Naive thymus-derived CD8-positive, alpha-beta T cell (primary cell): ENCODE measurements at places on chromosomes 13 and 19. TPM values are rescaled to one million over a fixed set of nuclear protein-coding genes. Genes with fewer than 3 reads are reported as not detected.

Gene CELF5
- 0.23 TPM for total RNA-seq

Gene LGI4
- 1.6 TPM for total RNA-seq

Gene SLAIN1
- 52.7 TPM for total RNA-seq

Gene ZNF471
- 10.8 TPM for total RNA-seq

Gene TMPRSS9
- total RNA-seq = not detected

- H3K27me3 ChIP-seq = no peaks in the 10 kb centered on the region
- no peak overlapping the region for H3K27ac ChIP-seq
- no peak overlapping the region for H3K4me3 ChIP-seq
- no peaks in the 10 kb centered on the region for H3K36me3 ChIP-seq
- no peak for DNase-seq
- no peaks in the 10 kb centered on the region for H3K4me1 ChIP-seq
Measured at GRCh38 chr13:44819245-44819644, 170.0 kb downstream of the NUFIP1 start.

DNA sequence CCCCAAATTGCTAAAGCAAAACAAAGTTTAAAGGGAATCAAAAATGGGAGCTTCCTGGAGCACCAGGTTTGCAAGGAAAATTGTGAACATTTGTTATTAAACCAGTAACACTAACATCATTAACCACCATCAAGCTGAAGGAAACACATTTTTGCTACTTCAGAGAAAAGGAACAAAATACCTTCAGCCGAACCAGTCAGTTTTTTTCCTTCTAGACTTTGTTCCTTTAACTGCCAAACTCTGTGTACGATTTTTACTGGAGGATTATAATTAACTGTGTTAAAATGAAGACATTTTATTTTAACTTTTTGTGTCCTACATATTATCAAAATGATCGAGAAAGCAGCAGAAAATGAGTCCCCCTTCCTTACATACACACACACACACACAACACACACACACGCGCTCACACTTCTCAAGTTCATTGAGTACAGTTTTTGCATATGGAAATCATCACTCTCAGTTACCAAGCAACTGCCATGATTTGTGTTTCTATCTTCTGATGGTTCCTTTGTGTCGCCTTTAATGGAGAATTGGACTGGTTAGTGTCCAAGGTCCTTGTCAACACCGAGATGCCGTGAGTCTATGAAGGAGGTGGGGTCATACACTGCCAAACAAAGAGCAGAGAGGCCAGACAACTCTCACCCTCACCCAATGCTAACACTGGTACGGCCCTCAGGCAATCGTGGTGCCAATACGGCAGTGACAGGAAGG lies 9.8 kb upstream of the SERP2 start:
- DNase-seq = no peak
- no peak overlapping the region for H3K4me3 ChIP-seq
- peaks cover 3% of the 10 kb centered on the region for H3K27me3 ChIP-seq
- no peak overlapping the region for H3K27ac ChIP-seq
- no peaks in the 10 kb centered on the region for H3K36me3 ChIP-seq

DNA sequence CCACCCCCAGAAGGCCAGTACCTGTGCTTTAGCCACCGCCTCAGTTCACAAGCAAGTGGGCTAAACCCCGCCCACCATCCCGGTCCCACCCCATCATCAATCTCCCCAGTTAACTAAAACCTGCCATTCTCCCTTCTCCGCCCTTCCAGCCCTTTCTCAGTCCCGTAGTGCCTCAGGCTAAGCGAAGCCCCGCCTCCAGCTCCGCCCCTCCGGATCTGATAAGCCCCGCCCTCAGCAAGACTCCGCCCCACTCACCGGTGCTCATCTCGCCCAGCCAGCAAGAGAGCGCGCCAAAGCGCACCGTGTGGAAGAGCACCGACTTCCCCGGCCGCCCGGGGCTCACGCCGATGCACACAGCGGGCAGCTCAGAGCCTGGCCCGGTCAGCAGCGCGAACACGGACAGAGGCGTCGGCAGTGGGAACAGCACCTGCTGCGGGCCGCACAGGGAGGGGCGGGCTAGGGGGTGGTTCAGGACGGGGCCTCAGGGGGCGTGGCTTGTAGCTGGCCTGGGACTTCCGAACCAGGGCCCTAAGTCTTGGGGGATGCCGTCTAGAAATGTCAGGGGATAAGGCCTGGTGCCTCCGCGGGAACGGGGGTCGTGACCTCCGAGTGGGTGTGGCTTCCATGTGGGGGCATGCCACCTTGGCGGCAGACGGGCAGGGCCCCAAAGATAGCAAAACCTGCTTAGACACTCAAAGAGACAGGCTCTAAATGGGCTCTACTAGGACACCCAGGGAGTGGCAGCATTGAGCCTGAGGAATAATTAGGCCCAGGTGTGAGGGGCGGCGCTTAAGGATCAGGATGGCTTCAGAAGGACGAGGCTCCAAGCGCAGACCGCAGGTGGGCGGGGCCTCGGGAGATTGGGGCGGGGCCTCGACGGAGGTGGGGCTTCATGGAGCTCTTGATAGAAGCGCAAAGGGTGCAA lies 21.4 kb downstream of the MAP4K1 start:
- peaks cover 72% of the 10 kb centered on the region for H3K36me3 ChIP-seq
- DNase-seq = no peak
- H3K27me3 ChIP-seq = no peaks in the 10 kb centered on the region
- peaks cover 2% of the 10 kb centered on the region for H3K4me1 ChIP-seq

DNA sequence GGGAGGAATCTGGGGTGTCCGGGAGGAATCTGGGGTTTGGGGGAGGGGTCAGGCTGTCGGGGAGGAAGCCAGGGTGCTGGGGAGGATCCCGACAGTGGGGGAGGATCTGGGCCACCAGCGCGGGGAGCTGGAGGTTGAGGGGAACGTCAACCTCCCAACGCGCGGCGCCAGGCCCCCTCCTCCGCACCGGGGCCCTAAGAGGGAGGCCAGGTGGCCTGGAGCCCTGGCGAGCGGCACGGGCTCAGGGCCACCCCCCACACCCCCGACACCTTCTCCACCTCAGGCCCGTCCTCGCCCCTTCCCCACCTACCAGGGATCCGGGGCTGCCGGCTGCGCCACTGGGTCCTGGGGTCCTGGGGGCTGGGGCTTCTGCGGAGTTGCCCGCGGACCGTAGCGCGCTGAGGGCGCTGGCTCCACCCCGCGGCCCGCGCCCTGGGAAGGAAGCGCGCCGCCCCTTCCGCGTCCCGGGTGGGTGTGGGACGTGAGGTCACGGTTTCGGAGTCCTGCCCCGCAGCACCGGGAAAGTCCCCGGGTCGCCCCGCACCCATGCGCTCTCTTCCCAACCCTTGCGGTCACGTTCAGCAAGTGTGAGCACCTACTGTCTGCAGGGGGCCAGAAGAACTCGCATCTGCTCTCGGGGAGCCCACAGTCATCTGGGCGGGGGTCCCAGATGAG lies at the start of gene TICAM1:
Gene TICAM1, minus strand, starts transcription at position 409 of the 675 bp plus-strand sequence. CDS start 13,335 bp downstream, outside the sequence.
- peak; percentile 66 for DNase-seq
- H3K36me3 ChIP-seq = no peaks in the 10 kb centered on the region
- peaks cover 35% of the 10 kb centered on the region for H3K4me1 ChIP-seq
- peak within 1 kb of the TSS; percentile 80 for H3K27ac ChIP-seq
- peak within 1 kb of the TSS; percentile 94 for H3K4me3 ChIP-seq
- no peaks in the 10 kb centered on the region for H3K27me3 ChIP-seq

DNA sequence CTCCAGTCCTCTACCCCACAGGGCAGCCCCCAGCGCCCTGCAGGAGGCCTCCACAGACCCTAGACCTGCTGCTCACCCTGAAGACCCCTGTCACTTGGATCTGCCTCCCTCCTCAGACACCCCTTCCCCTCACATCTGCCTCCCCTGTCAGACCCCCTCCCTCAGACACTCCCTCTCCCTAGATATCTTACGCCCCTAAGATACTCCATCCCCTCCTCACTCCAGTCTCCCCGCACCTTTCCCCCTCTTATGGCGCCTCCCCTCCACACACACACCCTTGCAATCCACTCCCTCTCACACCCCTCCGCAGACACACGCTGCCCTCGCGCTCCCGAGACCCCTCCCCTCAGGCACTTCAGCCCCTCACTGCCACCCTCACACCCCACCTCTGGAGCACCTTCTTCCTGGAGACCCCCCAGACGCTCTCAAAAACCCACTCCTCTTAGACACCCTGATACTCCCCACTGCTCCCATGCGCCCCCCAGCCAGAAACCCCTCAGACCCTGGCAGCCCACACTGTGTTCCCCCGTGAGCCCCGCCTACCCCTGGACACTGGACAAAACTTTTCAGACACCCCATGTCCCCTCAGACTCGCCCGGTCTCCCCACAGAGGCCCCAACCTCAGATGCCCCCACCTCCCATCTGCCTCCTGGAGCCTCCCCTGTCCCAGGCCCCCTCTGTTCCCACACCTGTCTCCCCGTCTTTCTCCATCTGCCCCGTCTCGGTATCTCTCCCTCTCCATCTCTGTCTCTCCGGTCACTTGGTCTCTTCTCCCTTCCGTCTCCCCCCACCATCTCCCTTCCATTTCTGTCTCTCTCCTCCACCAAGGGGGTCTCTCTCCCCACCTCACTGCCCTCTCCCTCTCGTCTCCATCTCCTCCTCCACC lies 14.5 kb downstream of the ERFL start:
- no peaks in the 10 kb centered on the region for H3K27me3 ChIP-seq
- DNase-seq = no peak
- H3K36me3 ChIP-seq = peaks cover 4% of the 10 kb centered on the region
- peaks cover 34% of the 10 kb centered on the region for H3K4me1 ChIP-seq
- peak overlapping the region; percentile 36 for H3K4me3 ChIP-seq

GRCh38 chr19:7515645-7516151 lies at the start of gene ZNF358:
Gene ZNF358, plus strand, starts transcription at chr19:7516103. Its CDS starts 3,140 bp downstream, at chr19:7519243.
- H3K4me1 ChIP-seq = peaks cover 10% of the 10 kb centered on the region
- H3K27ac ChIP-seq = peak within 1 kb of the TSS; percentile 92
- peak within 1 kb of the TSS; percentile 93 for H3K4me3 ChIP-seq
- DNase-seq = peak; percentile 30

DNA sequence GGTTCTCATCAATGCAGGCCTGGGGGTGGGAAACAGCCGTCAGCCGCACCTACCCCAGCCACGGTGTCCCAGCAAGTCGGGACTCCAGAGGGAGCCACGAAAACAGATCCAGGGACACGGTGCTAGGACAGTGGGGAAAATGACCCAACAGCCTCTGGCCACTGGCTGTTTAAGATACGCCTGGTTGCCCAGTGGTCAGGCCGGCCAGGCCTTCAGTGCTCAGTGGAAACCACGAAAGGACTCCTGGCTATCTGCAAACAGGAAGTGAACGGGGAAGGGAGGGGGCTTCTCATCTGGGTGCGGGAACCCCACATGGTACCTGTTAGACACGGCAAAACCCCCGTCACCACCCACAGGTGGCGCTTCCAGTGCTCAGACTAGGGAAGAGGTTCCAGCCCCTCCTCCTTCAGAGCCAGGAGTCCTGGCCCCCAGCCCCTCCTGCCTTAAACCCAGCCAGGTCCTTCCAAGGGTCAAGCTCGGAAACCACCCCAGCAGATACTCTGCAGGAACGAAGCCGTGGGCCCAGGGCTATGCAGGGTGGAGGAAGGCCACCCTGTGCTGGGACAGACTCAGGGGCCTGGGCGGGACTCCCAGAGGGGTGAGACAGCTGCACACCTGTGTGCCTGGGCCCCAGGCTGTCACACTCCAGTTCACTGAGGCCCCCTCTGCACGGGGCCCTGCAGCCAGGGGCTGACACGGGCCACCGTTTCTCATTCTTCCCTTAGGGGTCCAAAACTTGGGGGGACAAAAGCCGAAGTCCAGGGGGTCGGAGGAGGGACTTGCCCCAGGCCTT lies 4.5 kb downstream of the PPP1R12C start:
- DNase-seq = no peak
- H3K4me3 ChIP-seq = no peak overlapping the region
- H3K4me1 ChIP-seq = peaks cover 22% of the 10 kb centered on the region
- H3K27ac ChIP-seq = no peak overlapping the region
- H3K27me3 ChIP-seq = no peaks in the 10 kb centered on the region

GRCh38 chr13:112880976-112881540 lies 88.0 kb upstream of the MCF2L start:
- DNase-seq = peak; percentile 46
- no peaks in the 10 kb centered on the region for H3K4me1 ChIP-seq
- peaks cover 18% of the 10 kb centered on the region for H3K36me3 ChIP-seq
- H3K4me3 ChIP-seq = no peak overlapping the region
- no peak overlapping the region for H3K27ac ChIP-seq
- H3K27me3 ChIP-seq = no peaks in the 10 kb centered on the region

- peaks cover 31% of the 10 kb centered on the region for H3K36me3 ChIP-seq
- H3K4me3 ChIP-seq = peak within 1 kb of the TSS; percentile 91
- peak within 1 kb of the TSS; percentile 88 for H3K27ac ChIP-seq
- peaks cover 5% of the 10 kb centered on the region for H3K27me3 ChIP-seq
- H3K4me1 ChIP-seq = peaks cover 12% of the 10 kb centered on the region
Measured at GRCh38 chr19:58059003-58059670, at the start of gene ZNF135. Gene ZNF135, plus strand, starts transcription at chr19:58059282. Its CDS starts 721 bp downstream, at chr19:58060003.

GRCh38 chr19:3904233-3904632 lies 23.7 kb downstream of the ATCAY start:
- no peak overlapping the region for H3K27ac ChIP-seq
- no peaks in the 10 kb centered on the region for H3K4me1 ChIP-seq
- H3K36me3 ChIP-seq = no peaks in the 10 kb centered on the region

GRCh38 chr13:36131222-36131930 lies at the start of gene DCLK1:
Gene DCLK1, minus strand, starts transcription at chr13:36131382.
- DNase-seq = no peak
- peaks cover 69% of the 10 kb centered on the region for H3K27me3 ChIP-seq
- no peak within 1 kb of the TSS for H3K4me3 ChIP-seq
- H3K36me3 ChIP-seq = peaks cover 11% of the 10 kb centered on the region
- H3K4me1 ChIP-seq = no peaks in the 10 kb centered on the region

DNA sequence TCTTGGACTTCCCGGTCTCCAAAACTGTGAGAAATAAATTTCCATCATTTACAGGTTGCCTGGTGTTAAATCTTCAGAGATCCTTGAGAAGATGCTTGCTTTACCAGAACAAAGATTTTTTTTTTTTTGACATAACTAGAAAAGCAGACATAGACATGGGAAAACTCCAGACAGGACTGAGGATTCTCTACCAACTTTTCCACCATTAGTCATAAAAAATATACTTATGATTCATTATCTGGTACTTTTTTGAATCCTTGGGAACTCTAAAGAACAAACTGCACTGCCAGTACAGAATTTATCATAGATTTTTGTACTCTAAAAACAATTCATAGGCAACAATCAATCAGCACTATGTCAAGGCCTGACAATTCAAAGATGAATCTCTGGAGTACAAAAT lies 487.6 kb downstream of the EFNB2 start:
- DNase-seq = no peak
- peaks cover 3% of the 10 kb centered on the region for H3K27me3 ChIP-seq
- H3K36me3 ChIP-seq = no peaks in the 10 kb centered on the region
- H3K4me3 ChIP-seq = no peak overlapping the region
- no peaks in the 10 kb centered on the region for H3K4me1 ChIP-seq

- H3K27me3 ChIP-seq = no peaks in the 10 kb centered on the region
- H3K27ac ChIP-seq = no peak overlapping the region
- no peaks in the 10 kb centered on the region for H3K36me3 ChIP-seq
- DNase-seq = no peak
Measured at GRCh38 chr13:24008679-24009078, 111.4 kb upstream of the C1QTNF9B start.

DNA sequence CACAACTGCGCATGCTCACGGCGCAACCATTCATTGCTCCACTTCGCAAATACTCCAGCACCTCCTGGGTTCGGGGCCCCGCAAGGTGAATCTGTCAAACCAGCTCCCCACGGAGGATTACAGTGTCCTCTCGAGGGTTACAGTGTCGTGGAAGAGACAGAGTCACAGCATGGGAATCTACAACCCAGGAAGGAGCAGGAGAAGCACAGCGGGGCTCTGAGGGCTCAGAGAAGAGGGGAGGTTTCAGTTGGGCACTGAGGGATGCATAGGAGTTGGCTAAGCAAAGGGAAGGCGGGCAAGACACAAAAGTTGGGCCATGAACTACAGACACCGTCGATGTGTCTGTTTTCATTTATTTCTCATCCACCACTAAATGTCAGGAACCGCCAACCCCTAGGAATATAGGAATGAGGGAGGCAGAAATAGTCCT lies 1.0 kb upstream of the GTF2F1 start:
- H3K27me3 ChIP-seq = no peaks in the 10 kb centered on the region
- peak; percentile 58 for DNase-seq
- peak overlapping the region; percentile 93 for H3K27ac ChIP-seq
- peak overlapping the region; percentile 96 for H3K4me3 ChIP-seq
- peaks cover 21% of the 10 kb centered on the region for H3K36me3 ChIP-seq
